ENCODE measurements at places on chromosomes 5 and 9.

DNA sequence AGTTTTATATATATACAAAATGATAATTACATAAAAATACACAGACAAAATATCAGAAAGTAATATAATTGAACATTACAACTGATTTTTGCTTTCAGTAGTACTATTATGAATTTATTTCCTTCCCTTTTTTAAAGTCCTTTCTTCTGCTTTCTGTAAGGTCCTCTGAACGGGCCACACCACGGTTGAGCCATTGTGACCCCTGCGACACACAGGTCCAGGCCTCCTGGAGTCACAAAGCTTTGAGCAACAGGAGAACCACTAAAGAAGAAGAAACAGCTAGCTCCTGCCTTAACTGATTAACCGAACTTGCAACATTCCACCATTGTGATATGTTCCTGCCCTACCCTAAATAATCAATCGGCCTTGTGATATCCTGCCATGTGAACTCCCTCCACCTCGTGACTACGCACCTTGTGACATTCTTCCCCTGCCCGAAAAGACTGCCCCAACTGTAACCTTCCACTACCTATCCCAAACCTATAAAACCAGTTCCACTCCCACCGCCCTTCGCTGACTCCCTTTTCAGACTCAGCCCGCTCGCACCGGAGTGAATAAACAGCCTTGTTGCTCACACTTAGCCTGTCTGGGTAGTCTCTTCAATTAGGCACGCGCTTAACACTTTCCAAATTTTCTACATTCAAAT lies 375.0 kb upstream of the RFX3 start:
- no peak for DNase-seq

- no peak for DNase-seq
These were observed 892.6 kb downstream of the TAF11L14 start for GRCh38 chr5:18526792-18527405.

DNA sequence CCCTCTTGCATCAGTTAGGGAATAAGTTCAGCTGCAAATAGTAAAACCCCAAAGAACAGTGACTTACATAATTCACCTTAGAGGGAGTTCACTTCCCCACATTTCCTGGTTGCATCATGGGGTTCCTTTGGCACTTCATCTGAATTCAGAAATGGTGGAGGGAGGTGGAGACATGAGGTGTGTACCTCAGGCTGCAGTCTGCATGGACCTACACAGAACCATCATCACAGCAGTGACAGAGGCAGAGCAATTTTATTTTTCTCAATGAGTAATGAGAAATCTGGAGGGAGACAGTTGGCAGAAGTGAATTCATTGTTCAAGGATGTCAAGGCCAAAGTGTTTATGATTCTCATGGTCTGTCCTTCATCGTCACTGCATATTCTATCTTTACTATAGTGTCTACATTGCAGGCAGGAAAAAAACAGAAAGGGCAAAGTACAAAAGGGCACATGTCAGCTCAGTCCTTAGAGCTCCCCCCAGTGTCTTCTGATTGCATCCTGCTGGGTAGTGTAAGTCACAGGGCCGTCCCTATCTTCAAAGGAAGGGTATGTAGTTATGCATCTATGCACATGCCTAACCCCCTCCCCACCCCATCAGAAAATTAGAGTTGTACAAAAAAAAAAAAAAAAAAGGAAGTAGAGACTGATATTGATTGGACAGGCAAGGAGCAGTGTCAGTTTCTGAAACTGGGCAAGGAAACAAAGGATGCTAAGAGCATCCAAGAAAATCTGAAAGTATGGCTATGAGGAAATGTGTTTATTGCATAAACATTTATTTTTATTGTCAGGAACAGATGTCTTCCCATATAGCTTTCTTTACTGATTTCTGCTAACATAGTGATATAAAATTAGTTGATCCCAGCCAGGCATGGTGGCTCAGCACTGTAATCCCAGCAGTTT lies 132.7 kb upstream of the APC start:
- DNase-seq = no peak

DNA sequence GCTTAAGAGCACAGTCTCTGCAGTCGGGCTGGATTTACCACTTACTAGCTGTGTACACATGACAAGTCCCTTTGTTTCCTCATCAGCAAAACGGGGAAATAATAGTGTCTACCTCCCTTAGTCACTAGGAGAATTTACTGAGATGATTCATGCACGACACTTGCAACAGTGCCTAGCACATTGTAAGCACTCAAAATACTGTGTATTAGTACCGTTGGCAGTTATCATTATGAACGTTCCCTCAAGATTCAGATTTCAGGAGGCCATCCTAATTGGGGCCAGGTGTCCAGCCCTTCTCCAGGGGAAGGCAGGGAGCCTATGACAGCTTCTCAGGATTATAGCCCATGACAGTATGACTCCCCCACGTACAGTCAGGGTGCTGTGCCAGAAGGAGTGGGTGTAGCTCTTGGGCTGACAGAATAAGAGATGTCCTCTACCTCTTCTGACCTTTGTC lies 164.3 kb downstream of the DOCK2 start:
- DNase-seq = no peak

GRCh38 chr5:150568663-150569062 lies 60.7 kb downstream of the NDST1 start:
- DNase-seq = no peak

DNA sequence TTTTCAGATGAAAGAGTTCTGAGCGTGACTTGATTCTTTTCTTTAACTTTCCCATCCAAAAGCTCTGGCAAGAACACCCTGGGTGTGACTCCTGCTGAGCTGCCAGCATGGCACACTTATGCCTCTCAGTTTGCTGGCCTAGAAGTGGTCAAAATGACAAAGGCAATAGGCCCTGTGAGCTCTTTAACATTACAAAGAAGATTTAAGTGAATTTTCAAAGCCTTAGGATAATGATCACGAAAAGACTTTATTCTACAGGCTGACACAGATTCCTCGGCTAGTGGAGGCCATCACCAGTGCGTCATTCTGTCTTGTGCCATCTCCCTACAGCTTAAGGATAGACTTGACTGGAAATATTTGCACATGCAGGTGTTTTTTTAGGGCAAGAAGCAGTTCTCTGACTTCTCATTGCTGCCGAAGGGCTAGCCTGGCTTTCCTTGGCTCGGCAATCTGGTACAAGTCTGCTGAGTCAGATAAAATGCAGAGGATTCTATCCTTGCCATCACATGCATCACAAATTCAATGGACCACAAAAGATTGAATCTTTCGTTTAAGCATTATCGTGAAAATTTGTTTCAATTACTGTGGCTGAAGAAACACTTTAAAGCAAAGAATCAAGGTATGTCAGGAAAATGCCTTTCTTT lies 311.5 kb downstream of the COX7C start:
- no peak for DNase-seq

GRCh38 chr9:132020820-132021510 lies 58.7 kb downstream of the MED27 start:
- no peak for DNase-seq

All from GM12864 (cell line).